ENCODE measurements at places on chromosomes 4 and X.
A peak's percentile ranks its signal among the peaks of the same experiment; 100 is the strongest.

- peak; percentile 60 for DNase-seq
Measured at GRCh38 chrX:48957477-48957826, at the start of gene OTUD5. OTUD5 (minus strand) TSS chrX:48957607; CDS start chrX:48957570, 37 bp downstream.

GRCh38 chr4:78534286-78534955 is 17.1 kb upstream of the ANXA3 start:
- no peak for DNase-seq

DNA sequence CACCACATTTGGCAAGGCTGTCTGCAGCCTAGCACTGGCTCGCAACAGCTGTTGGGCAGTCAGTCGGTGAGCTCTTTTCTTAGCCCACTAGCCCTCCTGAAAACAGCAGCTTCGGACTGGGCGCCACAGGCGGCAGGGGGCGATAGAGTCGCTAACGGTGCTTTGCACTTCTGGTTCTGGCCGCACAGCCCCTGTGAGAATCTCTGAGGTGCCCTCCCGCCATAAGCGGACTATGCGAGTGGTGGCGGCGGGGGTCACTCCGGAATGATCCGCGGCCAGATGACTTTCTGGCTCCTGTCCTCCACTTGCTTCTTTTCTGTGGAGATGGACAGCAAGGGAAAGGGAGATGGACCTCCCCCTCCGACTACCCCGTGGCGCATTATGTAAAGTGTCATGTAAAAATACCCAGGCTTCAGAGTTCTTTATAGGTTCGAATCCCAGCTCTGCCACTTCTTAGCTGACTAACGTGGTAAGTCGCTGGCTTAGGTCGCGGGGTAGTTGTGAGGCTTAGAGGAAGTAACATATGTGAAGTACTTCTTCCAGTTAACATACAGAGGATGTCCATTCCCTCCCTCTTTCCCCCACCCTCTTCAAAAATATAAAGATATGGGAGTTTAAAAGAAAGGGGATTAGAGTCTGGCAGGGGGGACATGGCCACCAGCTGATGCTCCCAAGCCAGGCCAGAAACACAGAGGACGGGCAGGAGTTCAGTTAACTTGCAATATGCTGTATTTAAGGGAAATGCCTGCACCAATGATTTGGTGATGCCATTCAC is 11.0 kb downstream of the ARHGAP36 start:
- no peak for DNase-seq

- no peak for DNase-seq
Measured at GRCh38 chr4:10620935-10621488, 63.6 kb downstream of the CLNK start.

- no peak for DNase-seq
Measured at GRCh38 chr4:158912806-158913205, 144.0 kb downstream of the FNIP2 start.

DNA sequence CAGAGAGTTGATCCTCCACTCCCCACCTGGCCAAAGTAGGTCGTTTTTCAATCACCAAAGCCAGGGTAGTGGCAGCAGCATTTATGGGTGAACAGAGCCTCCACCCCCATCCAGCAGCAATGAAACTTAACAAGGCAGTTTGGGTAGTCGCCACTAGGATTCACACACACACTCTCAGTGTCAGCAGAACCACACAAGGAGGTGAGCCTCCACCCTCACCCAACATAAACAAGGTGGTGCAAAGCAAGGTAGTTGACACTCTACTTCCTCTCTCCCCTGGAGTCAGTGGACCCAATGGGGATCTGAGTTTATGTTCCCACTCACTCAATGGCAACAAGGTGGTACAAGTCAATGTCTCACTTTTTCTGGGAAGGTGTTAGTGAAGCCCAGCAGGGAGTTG is 50.4 kb upstream of the CCDC149 start:
- no peak for DNase-seq

DNA sequence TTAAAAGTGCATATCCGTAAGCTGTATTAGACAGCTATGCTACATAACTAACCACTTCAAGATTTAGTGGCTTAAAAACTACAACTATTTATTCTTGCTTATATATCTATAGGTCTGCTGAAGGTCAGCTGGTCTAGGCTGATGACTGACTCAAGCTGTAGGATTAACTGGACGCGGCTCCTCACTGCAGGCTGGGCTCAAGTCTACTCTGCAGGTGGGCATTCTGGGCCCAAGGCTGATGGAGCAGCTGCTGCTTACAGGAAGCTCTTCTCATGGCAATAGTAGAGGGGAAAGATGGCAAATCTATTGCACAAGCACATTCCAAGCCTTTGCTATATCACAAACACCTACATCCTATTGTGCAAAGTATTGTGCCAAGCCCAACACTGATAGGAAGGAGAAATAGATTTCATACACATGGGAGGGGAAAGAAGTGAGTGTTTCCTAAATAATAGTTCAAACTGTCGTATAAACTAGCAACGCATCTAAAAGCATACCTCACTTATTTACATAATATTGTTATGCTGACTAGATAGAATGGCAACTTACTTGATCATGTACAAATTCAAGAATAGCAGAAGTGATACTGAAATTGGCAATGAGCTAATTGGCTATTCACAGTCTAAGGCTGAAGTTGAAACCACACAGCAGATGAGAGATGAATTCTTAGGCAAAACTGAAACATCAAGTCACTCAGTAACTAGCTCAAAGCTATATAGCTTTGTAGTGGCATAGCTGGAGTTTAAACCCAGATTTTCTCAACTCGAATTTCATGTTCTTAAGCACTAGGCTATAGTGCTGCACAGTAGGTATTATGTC is 263.8 kb downstream of the NKX6-1 start:
- DNase-seq = no peak

GRCh38 chr4:13386405-13387107 is 97.6 kb downstream of the RAB28 start:
- no peak for DNase-seq

GRCh38 chr4:139454111-139455045 is at the start of gene RAB33B:
RAB33B (plus strand) TSS chr4:139454121; CDS start chr4:139454196, 75 bp downstream.
- DNase-seq = no peak

DNA sequence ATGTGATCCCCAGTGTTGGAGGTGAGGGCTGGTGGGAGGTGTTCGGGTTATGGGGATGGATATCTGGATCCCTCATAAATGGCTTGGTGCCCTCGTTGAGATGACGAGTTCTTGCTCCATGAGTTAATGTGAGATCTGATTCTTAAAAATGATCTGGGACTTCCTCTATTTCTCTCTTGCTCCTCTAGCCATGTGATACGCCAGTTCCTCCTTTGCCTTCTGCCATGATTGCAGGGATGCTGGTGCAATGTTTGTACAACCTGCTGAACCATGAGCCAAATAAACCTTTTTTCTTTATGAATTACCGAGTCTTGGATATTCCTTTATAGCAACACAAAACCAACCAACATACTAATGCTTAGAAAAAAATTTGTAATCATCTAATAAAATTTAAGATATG is 56.6 kb downstream of the STAP1 start:
- no peak for DNase-seq

- DNase-seq = no peak
Measured at GRCh38 chr4:182826391-182826790, 90.8 kb downstream of the DCTD start.

DNA sequence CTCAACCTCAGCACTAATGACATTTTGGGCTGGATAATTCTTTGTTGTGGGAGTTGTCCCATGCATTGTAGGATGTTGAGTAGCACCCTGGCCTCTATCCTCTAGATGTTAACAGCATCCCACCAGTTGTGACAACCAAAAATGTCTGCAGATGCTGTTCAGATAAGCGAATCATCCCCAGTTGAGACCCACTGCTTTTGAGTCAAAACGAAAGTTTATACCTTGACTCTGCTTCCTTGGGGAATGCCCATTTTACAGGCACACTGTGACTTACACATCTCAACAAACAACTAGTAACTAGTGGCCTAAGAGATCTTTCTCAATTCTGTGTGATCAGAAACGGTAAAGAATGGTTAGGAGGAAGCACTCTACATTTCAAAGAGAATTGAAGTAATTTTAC is 37.0 kb downstream of the SEPSECS start:
- DNase-seq = no peak

GRCh38 chr4:80070880-80071603 is 2.0 kb downstream of the ANTXR2 start:
- DNase-seq = no peak
